M059J (cell line): ENCODE measurements at places on chromosomes 11 and 22.

GRCh38 chr11:44351898-44352498 is 42.1 kb upstream of the ALX4 start:
- no peak for DNase-seq

DNA sequence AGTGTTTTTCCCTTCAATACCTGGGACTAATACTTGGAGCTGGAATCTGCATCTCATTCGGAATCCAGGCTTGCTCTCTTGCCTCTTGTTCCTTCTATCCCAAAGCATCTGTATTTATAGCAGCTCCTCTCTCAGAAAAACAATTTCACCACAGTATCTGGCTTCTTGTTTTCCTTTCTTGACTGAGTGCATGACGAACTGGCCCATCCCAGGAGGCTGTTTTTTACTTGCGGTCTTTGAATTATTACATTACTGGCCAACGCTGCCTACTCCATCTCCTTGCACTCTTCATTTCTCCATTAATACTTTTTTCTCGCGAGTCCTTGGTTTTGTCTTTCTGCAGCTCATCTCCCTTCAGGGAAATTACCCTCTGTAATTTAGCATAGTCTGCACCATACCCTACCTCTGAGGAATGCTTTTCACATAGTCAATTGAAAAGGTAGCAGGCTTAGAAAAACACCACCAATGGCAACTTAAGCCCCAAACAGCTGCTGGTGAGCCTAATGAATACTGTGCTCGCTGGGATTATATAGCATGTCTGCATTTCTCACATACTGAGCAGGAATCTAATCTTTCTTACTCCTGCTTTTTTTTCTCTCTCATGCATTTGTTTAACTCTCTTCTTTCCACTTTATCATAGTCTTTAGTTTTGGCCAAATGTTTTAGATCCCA is 277.4 kb upstream of the SESN3 start:
- DNase-seq = no peak

DNA sequence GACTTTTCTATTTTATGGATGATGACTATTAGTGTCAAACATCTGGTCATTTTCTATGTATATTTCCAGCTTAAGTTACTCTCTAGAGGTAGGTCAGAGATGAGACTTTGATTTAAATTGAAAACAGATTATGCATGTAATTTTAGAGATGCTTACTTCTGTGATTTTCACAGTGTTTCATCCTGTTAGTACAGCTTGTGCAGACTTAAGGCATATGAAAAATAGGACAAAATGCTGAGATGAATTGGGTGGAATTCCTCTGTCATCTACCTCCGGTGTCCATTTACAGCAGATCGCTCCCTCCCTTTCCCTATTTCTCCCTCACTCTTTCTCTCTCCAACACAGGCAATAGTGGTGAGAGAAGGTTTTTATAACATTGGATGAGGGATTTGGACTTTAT is 14.1 kb downstream of the JAM3 start:
- no peak for DNase-seq

- DNase-seq = no peak
Observed at GRCh38 chr22:18909556-18909955, 3.4 kb downstream of the DGCR6 start.

- peak; percentile 18 for DNase-seq
Observed at GRCh38 chr11:13008061-13008435, 1.1 kb upstream of the RASSF10 start.

DNA sequence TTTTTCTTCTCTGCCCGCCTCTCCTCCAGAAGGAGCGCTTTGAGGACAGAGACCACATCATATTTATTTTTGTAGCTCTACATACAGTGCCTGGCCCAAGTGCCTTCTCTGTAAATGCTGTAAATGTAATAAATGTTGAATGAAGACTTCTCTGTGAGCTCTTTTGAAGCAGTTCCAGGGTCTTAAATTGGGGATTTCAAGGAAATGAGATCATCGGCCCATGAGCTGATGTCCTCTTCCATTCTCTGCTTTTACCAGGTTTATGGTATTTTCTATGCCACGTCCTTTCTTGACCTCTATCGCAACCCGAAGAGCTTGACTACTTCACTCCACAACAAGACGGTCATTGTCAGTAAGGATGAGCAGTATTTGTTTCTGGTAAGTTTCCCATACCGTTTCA is 165.7 kb upstream of the SORL1-AS1 start:
- DNase-seq = no peak

DNA sequence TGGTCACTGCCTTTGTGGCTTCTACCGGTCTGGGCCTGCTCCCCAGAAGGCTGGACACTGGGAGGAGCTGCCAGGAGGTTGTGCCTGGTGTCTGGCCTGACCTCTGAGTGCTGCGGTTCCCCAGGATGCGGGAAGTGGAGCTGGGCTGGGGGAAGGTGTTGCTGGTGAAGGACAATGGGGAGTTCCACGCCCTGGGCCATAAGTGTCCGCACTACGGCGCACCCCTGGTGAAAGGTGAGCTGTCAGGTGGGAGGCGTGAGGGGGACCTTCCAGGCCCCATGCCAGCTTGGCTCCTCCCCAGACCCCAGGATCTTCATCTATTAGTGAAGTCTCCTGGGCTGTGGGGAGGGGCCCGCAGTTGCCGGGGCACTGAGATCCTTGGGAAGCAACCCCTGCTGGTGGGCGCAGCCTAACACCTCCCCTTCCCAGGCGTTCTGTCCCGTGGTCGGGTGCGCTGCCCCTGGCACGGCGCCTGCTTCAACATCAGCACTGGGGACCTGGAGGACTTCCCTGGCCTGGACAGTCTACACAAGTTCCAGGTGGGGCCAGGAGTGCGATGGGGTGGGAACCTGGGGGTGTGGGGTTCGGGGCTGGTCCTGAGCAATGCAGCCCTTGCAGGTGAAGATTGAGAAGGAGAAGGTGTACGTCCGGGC is 6.7 kb downstream of the AIFM3 start:
- DNase-seq = no peak

GRCh38 chr22:32306561-32306960 is 51.1 kb upstream of the RFPL3 start:
- DNase-seq = no peak

- DNase-seq = no peak
Observed at GRCh38 chr11:13784855-13785254, 116.4 kb downstream of the FAR1 start.
